HCT116 (cell line): ENCODE measurements at places on chromosomes 16 and 17. TPM values are rescaled to one million over a fixed set of nuclear protein-coding genes. Genes with fewer than 3 reads are reported as not detected.

DNA sequence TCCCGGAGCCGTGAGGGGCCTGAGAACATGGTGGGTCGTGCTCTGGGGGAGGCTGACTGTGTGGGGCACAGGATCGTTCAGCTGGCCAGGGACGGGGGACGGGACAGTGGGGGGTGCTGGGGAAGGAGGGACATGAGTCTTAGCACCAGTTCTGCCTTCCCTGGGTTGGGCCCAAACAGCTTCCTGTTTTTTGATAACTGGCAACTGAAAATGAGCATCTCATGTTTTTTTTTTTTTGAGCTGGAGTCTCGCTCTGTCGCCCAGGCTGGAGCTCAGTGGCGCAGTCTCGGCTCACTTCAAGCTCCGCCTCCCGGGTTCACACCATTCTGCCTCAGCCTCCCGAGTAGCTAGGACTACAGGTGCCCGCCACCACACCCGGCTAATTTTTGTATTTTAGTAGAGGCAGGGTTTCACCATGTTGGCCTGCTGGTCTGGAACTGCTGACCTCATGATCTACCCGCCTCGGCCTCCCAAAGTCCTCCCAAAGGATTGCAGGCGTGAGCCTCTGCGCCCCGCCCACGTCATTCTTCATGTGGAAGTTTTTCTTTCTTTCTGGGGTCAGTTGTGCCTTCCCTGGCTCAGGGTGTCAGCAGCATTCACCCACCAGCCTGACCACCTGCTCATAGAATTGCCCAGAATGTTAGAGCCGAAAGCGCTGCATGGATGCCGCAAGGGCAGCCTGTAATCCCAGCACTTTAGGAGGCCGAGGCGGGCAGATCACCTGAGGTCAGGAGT lies 6.4 kb downstream of the ASPSCR1 start:
- H3K27ac ChIP-seq: no peak overlapping the region
- peaks cover 16% of the 10 kb centered on the region for H3K36me3 ChIP-seq
- H3K27me3 ChIP-seq: no peaks in the 10 kb centered on the region
- no peak for DNase-seq
- no peaks in the 10 kb centered on the region; the same call in 1 of the 2 replicates for H3K4me1 ChIP-seq

DNA sequence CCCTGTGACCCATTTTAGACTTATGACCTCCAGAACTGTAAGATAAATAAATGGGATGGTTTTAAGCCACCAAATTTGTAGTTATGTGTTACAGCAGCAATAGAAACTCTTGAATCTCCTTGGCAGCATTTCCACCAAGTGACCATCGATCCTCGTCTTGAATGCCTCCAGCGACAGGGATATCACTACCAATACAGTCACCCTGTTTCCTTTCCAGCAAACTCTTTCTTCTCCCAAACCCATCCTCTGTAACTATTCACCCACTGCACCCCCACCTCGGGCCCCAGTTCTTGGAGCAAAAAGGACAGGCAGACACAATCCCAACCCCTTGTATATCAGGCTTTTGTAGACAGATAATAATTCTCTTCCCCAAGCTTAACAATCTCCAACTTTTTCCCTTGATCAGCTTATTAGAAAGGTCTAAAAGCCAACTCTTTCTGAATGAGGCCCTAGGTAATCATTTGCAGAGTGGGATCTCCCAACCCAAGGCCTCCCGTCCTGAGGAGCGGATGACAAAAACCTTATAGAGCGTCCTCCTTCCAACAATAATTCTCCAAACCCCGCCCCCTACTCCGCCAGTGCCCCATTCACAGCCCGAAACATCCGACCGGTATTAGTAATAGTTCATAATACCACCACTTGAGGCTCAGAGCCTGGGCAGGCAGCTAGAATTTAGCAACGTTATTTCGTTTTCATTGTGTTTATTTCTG lies 14.7 kb upstream of the PLLP start:
- no peak for DNase-seq
- H3K27ac ChIP-seq: peak overlapping the region; percentile 51
- H3K4me1 ChIP-seq: peaks cover 9% of the 10 kb centered on the region
- no peaks in the 10 kb centered on the region for H3K36me3 ChIP-seq

GRCh38 chr17:6496640-6497441 lies 52.6 kb downstream of the PIMREG start:
- H3K36me3 ChIP-seq: no peaks in the 10 kb centered on the region
- H3K27ac ChIP-seq: no peak overlapping the region
- H3K4me1 ChIP-seq: no peaks in the 10 kb centered on the region
- no peaks in the 10 kb centered on the region for H3K27me3 ChIP-seq

DNA sequence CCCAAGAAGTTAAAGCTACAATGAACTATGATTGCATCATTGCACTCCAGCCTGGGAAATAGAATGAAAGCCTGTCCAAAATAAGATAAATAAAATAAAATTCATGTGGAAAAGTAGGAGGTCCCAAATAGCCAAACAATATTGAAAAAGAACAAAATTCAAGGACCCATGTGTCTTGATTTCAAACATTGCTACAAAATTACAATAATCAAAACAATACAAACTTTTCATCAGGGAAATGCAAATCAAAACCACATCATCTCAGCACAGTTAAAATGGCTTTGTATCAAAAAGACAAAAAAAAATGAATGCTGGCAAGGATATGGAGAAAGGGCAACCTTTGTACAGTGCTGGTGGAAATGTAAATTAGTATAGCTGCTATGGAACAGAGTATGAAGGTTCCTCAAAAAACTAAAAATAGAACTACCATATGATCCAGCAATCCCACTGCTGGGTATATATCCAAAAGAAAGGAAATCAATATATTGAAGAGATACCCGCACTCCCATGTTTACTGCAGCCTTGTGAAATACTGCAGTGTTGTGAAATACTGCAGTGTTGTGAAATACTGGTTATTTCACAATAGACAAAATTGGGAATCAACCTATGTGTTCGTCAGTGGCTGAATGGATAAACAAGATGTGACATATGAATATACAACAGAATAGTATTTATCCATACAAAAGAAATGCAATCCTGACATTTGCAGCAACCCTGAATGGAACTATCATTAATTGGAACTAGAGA lies 24.5 kb upstream of the ZNF287 start:
- H3K36me3 ChIP-seq: no peaks in the 10 kb centered on the region
- peaks cover 2% of the 10 kb centered on the region; the same call in 1 of the 2 replicates for H3K4me1 ChIP-seq
- no peaks in the 10 kb centered on the region for H3K27me3 ChIP-seq
- DNase-seq: no peak
- H3K27ac ChIP-seq: no peak overlapping the region

GRCh38 chr16:48622456-48623303 lies 12.7 kb upstream of the N4BP1 start:
- H3K4me1 ChIP-seq: peaks cover 10% of the 10 kb centered on the region; the same call in 1 of the 2 replicates
- no peak overlapping the region for H3K27ac ChIP-seq
- DNase-seq: no peak
- H3K36me3 ChIP-seq: no peaks in the 10 kb centered on the region
- peak overlapping the region; percentile 43 for H3K4me3 ChIP-seq
- H3K27me3 ChIP-seq: no peaks in the 10 kb centered on the region

- peaks cover 5% of the 10 kb centered on the region; the same call in 1 of the 2 replicates for H3K4me1 ChIP-seq
- no peaks in the 10 kb centered on the region; the same call in 1 of the 2 replicates for H3K36me3 ChIP-seq
- no peak overlapping the region for H3K27ac ChIP-seq
- H3K4me3 ChIP-seq: no peak overlapping the region
Observed at GRCh38 chr16:10979717-10980601, 35.6 kb downstream of the CLEC16A start.

The TMEM98 gene
- total RNA-seq: 29.3 TPM

The ALDOC gene
- total RNA-seq: 82.8 TPM

The KCNH6 gene
- total RNA-seq: not detected

The OVCA2 gene
- 27.3 TPM for total RNA-seq
